ENCODE measurements at places on chromosomes 4 and X.

DNA sequence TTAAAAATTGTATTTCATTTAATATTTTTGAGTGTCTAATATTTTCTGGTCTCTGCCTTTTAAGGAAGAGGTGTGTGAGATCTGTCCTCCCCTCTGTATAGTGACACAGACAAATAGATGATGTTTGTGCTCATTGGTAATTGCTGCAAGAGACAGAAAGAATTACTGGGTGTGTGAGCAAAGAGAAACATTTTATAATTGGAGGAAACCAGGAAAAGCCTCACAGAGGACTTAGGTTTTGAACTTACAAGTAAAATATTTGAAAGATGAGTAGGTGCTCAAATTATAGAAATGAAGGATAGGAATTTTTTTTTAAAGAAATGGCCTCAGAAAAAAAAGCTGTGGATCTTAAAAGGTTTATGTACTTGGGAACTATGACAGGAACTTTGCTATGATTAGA, 149.8 kb downstream of the SPCS3 start:
- no peak for DNase-seq

DNA sequence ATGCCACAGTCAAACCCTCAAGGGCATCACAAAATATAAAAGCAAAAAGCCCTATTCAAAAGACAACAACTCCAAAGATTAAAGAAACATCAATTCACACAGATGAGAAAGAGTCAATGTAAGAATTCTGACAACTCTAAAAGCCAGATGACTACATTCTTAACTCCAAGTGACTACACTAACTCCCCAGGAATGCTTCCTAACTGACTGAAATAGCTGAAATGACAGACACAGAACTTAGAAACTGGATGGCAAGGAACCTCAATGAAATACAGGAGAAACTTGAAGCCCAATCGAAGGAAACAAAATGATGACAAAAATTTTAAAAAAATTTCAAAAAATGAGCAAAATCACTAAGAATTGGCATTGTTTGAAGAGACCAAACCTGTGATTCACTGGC, 1047.6 kb upstream of the PCDH10 start:
- no peak for DNase-seq

DNA sequence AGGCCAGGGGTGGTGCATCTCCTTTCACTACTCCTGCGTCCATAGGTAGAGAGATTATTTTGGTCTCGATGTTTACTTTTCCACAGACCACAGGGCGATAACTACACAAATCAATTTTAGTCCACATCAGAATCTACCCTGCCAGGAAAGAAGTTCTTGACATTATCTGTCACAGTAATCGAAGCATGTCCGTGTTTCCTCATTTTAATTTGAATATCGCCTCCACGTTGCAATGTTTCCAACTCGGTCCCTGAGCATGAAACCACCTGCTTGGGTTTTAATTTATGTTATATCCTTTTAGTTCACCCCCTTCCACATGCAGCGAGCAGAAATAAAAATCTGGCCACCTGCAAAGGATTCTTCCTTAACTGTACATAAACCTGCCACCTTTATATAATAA, 100.1 kb upstream of the ATXN3L start:
- DNase-seq = no peak

DNA sequence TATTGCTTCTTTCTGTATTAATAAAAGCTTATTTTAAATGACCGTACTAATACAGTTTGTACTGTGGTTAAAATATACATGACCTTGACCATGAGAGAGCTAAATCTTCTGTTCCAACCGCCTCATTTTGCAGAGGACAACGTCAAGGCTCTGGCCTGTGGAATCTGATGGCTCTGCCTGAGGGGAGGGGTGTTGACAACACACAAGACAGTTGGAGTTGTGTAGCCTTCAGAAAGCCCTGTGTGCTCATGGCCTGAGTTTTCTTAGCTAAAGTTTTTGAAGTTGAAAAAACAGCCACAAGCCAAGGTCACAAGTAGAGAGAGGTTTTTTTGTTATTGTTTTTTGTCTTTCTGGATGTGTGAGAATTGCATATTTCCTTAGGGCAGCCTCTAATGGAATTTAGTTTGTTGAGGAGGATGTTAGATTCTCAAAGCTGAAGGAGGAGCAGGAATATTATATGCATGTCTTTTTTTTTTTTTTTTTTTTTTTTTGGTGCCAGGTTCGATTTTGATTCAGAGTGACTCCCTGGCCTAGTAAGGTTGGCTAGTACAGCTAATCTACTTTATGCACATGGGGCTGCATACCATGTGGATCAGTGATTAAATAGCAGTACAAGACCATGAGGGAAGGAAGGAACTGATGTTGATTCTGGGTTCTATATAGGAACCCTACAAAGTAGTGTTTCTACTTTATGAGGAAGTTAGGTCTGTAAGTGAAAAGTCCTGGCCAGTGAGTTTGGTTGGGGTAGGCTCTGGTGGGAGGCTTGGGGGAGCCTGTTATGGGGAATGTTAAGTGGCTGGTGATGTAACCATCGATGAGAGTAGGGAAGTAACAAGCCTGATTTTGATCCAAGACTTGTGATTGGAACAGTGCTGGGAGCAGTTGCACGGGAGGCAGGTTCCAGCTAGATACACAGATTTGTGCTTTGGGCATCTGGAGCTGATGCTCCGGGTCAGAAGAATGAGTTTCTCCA, 20.3 kb downstream of the SMS start:
- no peak for DNase-seq

GRCh38 chr4:77142646-77143028, 14.4 kb upstream of the CCNG2 start:
- no peak for DNase-seq

GRCh38 chr4:126364311-126364911, 1049.7 kb downstream of the FAT4 start:
- DNase-seq = no peak

DNA sequence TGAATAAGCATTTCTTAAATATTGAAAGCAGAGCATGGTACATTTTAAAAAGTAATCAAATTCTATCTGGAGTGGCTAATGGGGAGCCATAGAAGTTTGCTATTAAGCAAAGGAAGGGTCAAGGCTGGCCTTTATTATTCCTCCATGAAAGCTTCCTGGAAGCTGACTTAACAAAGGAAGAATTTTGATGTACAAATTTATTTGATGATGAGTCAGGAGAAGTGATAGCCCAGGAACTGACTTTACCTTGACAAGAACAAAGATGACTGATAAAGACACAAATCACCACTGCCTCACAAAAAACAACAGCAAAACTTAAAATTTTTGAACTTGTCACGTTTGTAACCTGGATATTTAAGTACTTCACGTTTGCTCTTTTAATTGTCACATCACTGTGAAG, 872.1 kb downstream of the PCDH7 start:
- no peak for DNase-seq

All from stimulated activated CD8-positive, alpha-beta memory T cell treated with anti-CD3 and anti-CD28 coated beads, Interleukin-2, amount 100 ng/mL, for 48 hours (primary cell).